ENCODE measurements at places on chromosomes 13 and 19.

GRCh38 chr13:32093006-32093405, 61.4 kb downstream of the FRY start:
- DNase-seq: no peak

DNA sequence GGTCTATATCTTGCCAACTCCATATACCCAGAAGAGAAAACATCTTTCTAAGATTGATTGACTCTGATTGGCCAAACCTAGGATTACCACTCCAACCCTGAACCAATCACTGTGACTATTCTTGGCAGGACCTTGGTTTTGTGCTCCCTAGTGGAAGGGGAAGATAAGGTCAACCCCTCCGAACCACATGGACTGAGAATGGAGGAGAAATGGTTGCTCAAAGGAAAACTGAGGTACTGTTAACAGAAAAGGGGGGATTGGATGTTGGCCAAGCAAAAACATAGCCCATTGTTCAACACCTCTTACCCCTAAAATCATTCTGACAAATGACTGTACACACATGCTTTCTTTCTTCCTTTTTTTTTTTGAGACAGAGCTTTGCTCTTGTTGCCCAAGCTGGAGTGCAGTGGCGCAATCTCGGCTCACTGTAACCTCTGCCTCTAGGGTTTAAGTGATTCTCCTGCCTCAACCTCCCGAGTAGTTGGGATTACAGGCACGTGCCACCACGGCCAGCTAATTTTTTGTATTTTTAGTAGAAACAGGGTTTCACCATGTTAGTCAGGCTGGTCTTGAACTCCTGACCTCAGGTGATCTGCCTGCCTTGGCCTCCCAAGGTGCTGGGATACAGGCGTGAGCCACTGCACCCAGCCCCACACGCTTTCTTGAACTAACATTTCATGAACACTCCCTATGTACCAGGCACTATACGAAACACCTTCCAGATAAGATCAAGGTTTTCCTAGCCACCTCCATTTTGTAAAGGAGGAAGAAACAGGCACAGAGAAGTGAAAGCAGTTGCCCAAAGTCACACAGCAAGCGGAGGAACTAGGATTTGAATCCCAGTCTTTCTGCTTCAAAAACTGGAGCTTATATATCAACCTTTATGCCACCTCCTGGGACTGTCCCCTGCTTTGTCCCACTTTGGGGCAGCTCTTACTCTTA, 6.5 kb downstream of the MEIOSIN start:
- no peak for DNase-seq

DNA sequence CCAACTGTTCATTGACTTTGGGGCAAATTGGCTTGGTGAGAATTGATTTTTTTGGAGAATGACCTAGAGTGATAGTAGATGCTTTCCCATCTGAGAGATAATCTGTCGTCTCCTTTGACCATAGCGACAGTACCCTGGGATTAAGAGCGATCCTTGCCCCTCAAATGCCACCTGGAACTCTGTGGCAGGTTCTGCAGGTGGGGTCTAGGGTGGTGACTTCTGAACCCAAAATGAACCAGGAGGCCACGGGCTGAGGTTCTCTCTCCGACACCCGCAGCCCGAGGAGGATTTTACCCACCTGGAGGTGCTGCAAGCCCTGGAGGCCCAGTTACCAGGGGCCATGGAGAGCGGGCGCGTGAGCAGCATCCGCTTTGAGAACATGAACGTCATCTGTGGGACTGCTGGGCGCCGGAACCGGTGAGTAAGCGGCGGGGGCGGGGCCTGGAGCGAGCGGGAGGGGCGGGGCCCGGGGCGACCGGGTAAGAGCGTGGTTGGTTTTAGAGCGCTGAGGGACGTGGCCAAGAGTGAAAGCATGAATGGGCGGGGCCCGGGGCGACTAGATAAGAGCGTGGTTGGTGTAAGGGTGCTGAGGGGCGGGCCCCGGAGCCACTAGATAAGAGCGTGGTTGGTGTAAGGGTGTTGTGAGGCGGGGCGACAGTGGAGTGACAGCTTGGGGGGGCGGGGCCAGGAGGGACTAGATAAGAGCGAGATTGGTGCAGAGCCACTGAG, 8.6 kb downstream of the C19orf81 start:
- DNase-seq: no peak

DNA sequence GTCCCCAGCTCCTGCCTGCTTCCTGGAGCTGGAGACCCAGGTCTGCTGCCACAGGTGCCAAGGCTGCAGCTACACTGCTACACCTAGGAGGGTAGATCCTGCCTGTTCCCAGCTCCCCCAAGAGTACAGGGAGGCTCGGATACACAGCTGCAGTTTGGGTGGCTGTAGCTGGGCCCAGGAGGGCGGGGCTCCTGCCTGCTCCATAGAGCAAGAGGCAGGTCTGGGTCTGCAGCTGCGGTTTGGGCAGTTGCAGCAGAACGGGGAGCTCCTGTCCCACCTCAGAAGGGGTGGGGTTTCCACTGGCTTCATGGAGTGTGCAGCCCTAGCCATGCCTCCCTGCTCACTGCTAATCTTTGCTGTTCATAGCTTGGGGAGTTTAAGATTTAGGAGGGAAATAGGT, 199.0 kb downstream of the NUFIP1 start:
- no peak for DNase-seq

GRCh38 chr13:87244256-87244890, 426.8 kb upstream of the SLITRK5 start:
- DNase-seq: no peak

GRCh38 chr19:19321141-19321577, 530 bp downstream of the MAU2 start:
- DNase-seq: no peak

GRCh38 chr13:76845865-76846264, 40.3 kb downstream of the KCTD12 start:
- no peak for DNase-seq
